NCI-H187 (cell line): ENCODE measurements at places on chromosomes 16 and 17.

GRCh38 chr16:75488322-75488721, 6.9 kb downstream of the CHST6 start:
- DNase-seq: no peak

DNA sequence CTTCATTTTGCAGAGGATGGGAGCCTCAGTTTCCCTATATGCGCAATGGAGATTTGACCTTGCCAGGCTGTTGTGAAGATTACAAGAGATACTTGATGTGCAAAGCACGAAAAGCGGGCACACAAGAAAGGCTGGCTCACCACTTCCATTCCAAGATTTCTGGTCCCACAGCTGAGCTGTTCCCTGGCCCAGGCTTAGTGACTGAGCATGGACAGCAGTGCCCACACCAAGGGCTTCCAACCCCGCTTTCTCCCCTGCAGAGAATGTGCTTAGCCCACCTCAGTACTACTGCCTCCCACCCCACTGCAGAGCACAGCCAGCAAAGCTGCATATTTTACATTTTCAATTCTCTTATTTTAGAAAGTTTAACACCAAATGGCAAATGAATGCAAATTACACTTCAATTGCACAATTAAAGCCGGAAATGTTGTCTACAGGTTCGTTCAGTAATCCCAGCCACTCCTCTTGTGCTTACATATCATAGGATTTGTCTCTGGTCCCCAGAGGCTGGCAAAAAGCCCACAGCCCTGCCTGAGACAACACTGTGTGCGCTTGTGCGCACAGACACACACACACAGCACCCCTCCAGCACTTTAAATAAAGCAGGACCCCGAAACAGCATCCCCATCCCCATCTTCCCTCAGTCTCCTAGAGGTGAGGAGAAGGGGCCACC, 51.8 kb downstream of the VAC14 start:
- no peak for DNase-seq

DNA sequence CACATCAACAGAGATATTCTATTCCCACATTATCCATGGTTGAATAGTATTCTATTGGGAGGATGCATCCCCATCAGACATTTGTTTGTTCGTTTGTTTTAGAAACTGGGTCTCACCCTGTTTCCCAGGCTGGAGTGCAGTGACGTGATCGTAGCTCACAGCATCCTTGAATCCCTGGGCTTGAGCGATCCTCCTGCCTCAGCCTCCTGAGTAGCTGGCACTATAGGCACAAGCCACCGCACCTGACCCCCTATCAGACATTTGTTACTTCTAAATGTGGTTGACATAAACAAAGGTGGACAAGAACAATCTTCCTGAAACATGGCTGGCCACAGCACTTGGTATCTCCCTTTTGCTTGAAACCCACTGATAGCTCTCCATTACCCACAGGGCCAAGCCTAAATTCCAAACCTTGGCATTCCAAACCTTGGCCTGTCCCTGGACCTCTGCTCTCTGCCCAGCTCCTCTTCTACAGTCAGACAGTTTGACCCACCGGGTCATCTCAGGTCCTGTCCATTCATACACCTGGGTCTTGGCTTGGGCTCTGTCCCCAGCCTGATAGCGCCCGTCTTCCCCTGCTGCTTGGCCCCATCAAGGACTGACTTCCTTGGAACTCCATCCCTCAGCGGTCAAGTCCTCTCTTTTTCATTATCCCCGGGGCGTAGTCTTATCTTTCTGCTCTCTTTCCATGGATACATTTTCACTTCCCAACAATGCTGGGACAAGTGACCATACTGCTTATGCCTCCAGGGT, 1.5 kb upstream of the PRR29 start:
- no peak for DNase-seq

- no peak for DNase-seq
Measured at GRCh38 chr17:14004927-14005620, 64.2 kb upstream of the COX10 start.

- DNase-seq: no peak
Measured at GRCh38 chr16:86171329-86171728, 272.4 kb downstream of the IRF8 start.
